ENCODE measurements at places on chromosomes 11 and 22. TPM values are rescaled to one million over a fixed set of nuclear protein-coding genes. Genes with fewer than 3 reads are reported as not detected.

PNPLA3 gene
- 0.32 TPM for total RNA-seq

NCR3LG1 gene
- 2.0 TPM for total RNA-seq

GRK3 gene
- total RNA-seq, result 4.8 TPM

MPEG1 gene
- total RNA-seq, result 4.3 TPM

ST13 gene
- 187 TPM for total RNA-seq

IRAG1 gene
- total RNA-seq, result 6.4 TPM

POTEH gene
- total RNA-seq, result not detected

EWSR1 gene
- 138 TPM for total RNA-seq

DNA sequence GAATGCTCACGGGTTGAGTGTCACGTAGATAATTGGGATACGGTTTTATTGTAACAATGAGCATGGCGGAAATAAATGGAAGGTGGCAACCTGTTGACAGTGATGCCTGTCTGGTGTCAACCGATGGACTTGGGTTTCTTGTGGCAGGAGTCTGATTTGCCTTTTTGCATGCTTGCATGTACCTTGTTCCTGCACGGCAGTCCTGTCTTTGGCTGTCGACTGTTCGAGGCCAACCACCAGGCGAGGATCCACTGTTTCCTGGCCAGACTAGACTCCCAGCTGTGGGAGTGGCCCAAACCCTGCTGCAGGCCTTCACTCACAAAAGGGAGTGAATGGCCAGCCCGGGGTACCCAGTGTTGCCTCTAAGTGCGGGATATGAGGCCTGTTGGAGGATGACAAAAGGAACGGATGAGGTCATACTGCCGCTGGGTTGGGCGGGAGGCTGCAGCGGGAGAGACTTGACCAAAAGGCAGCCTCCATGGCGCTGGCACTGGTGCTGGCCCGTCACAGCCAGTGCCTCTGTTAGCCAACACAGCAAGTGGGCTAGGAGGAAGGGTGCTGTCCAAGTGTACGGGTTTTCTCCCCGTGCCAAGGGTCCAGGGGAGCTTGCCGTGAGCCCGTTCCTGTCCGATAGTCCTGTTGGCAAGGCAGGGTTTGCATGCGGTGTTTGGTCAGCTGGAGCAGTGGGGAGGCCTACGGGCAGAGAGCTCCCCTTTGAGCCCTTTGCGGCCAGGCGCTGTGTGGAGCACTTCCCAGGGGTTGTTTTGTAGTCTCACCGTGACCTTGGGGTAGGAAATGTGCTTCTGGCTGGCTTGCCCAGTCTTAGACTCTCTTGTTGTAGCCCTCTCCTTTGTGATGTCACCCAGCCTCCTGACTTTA lies 974 bp downstream of the DGCR8 start:
- peak; percentile 72 for DNase-seq

- DNase-seq, result no peak
These were observed 245.6 kb downstream of the BLID start for GRCh38 chr11:121870206-121871045.

DNA sequence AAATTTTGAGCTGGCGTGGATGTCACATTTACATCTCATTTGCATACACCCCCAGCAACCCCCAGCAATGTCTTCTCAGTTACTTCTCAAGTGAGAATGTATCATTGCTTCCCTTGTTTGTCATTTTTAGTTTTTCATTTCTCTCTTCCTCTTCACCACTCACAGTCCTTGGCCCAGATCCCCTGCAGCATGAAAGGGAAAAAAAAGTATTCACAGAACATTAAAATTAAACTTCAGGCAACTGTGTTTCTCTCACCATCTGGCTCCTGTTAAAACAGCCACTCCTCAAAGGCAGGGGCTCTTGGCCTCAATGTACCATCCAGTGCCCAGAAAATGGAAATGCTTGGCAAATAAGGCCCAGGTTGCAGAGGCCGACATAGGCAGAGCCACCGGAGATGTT lies 126.8 kb downstream of the CTNND1 start:
- no peak for DNase-seq

- no peak for DNase-seq
These were observed 9.0 kb downstream of the POLR3H start for GRCh38 chr22:41535244-41535643.

DNA sequence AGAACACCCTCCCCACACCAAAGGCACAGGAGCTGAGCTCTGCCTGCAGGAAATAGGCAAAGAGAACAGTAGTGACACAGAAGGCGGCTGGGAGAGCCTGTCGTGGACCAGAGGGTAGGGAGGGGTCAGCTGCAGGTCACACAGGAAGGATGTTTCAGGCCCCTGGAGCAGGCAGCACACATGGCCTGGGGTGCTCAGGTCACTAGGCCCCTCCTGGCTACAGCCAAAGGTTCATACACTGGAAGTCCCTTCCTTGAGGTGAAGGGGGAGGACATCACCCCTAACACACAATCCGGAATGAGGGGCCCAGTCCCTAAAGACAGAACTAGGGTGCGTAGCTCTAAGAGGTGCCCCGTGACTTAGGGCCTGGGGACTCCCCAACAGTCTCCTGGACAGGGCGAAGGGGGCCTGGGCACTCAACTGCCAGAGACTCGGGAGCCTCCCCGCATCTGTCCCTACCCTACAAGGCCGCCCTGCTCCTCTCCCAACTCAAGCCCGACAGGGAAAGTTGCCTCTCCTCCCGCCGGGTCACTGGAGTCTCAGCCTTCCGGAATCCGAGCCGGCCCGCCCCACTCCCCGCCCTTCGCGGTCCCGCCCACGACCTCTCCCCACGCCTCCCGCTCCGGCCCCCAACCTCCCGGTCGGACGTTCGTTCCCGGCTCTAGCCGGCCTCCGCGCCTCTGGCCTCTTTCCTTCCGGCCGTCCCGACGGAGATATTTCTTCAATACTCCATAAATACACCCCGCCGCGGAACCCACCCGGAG lies at the start of gene CYB5R2:
Gene CYB5R2 (minus strand): TSS at position 541 of the 764 bp plus-strand sequence. CDS start 675 bp downstream, outside the sequence.
- peak; percentile 84 for DNase-seq

DNA sequence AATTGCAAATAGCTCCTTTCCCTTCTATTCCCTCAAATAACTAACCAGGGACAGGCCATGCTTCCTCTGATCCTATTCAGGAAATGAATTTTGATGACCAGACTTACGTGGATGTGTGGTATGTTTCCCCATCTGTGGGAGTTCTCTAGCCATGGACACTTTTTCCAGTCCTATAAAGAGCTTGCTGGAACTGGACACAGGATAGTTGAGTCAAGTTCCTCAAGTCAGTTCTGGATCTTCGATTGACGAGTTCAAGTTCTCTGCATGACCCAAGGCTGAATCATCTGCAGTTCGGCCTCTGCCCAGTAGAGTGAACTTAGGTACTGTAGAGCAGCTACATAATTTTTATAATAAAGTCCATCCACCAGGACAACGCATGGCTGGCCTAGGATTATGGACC lies 52.7 kb upstream of the CCND1 start:
- peak; percentile 22 for DNase-seq

DNA sequence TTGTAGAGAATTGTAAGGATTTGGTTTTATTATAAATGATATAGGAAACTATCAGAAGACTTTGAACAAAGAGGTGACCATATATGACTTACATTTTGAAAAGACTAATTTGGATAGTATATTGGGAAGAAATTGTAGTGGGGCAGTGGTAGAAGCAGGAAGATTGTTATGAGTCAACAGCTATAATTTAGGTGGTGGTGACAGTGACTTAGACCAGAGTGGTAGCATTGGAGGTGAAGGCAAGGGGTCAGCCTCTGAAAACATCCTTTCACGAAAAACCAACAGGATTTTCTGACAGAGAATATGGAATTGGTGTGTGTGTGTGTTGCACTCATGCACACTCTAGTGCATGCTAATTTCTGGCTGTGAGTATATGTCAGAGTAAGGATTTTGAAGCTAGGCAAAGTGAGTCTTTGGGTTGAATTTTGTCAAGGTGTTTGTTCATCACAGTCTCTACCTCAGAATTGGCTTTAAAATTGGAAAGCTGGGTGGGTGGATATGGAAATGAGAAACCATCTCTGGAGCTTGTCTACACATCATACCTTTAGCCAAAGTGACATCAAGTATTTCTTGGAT lies 8.2 kb upstream of the HBE1 start:
- DNase-seq, result no peak

- DNase-seq, result peak; percentile 81
These were observed at the start of gene SCN4B for GRCh38 chr11:118152552-118153471. SCN4B (minus strand) TSS chr11:118152823; CDS start chr11:118152673, 150 bp downstream.

- DNase-seq, result no peak
These were observed 47.5 kb upstream of the RASSF10 start for GRCh38 chr11:12961615-12962014.

DNA sequence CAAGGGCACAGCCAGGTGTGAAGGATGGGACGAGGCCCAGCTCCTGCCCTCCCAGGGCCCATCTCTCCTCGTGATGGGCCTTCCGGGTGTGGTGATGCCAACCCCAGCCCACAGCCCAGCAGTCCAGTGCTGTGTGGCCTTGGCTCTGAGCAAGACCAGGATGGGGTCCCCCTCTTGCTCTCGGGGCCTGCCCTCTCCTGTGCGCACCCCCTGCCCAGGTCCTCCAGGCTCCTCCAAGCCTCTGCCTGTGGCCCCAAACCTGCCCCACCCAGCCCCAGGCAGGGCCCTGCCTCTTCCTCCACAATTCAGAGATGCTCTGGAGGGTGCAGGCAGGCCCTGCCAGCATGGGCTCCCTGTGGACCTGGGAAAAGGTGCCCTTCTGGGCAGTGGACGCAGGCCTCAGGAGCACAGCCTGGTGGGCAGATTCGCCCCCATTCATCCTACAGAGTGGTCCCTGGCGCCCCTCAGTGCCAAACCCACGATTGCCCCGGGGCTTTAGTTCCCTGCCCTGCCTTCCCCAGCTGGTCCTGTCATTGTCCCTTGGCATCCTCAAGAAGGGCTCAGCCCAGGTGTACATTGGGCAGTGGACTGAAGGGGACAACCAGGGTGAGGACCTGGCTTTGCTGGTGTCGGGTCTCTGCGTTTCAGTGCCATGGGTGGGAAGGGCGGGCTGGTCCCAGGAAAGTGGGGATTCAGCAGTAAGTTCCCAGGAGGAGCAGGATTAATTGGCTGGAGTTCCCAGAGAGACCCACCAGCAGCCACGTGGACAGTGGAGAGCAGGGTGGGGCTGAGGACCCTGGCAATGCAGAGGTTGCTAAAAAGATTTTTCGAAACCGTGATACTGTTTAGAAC lies 19.8 kb downstream of the EIF1AD start:
- DNase-seq, result no peak

- DNase-seq, result peak; percentile 87
These were observed 824 bp upstream of the CBX6 start for GRCh38 chr22:38872831-38873248.

DNA sequence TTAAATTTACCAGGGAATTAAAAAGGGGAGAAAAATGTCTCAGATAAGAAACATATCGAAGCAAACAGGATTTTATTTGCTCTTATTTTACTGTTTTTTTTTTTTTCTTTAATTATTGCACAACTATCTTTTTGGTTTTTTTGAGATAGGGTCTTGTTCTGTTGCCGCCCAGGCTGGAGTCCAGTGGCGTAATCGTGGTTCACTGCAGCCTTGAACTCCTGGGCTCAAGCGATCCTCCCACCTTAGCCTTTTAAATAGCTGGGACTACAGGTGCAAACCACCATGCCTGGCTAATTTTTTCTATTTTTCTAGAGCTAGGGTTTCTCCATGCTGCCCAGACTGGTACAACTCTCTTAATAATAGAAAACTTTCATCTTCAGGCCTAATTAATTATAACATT lies 32.5 kb downstream of the DRG1 start:
- DNase-seq, result no peak

- DNase-seq, result no peak
These were observed 9.7 kb upstream of the RCN1 start for GRCh38 chr11:32081129-32081641.

All from cardiac septum (tissue), 1 donor.